ENCODE measurements at places on chromosomes 12 and 14.

DNA sequence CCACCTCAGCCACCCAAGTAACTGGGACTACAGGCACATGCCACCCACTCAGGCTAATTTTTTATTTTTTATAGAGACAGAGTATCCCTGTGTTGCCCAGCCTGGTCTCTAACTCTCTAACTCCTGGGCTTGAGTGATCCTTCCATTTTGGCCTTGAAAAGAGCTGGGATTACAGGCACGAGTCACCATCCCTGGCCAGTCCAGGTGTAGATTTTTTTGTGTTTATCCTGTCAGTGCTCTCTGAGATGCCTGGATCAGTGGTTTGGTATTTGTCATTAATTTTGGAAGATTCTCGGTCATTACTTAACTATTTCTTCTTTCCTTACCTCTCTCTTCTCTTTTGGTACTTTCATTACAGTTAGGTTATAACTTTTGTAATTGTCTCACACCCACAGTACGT, 5.3 kb upstream of the HIF1A start:
- DNase-seq: no peak

DNA sequence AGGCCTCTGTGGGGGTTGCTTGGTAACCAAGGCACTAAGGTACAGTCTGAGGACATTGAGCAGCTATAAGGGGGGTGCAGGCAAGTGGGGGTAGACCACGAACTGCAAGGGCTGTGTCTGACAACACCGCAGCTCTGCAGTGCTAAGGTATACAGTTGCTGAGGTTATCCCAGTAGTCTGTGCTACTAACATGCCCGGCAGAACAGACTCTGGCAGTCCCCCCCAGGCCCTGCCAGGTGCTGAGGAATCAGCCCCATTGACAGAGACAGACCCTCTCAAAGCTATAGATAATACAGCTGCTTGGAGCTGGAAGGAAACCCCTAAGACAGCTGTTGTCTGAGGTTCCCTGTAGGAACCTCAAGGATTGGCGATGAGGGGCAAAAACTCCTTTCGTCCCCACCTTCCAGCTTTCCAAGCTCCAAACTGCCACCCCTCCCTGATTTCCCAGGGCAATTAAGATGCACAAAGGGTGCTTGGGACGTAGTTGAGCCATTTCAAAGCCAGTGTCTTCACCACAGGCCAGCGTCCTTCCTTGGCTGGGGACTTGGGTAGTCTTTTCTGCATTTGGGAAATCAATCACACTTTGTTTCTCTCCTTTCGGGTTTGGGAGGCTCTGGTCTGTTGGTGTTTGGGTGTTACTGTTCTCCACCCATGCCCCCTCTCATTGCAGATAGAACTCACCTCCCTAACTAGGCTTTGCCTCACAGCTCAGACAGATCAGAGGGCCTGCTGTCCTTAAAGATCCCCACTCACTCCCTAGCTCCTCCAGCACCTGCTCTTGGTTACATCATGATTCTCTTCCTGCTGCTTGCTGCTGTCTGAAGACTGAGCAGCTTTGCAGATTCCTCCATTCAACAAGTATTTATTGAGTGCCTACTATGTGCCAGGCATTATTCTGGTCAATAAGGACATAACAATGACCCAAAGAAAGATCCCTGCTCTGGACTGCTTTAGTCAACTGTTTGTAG, 2.0 kb upstream of the MYH7 start:
- DNase-seq: no peak

DNA sequence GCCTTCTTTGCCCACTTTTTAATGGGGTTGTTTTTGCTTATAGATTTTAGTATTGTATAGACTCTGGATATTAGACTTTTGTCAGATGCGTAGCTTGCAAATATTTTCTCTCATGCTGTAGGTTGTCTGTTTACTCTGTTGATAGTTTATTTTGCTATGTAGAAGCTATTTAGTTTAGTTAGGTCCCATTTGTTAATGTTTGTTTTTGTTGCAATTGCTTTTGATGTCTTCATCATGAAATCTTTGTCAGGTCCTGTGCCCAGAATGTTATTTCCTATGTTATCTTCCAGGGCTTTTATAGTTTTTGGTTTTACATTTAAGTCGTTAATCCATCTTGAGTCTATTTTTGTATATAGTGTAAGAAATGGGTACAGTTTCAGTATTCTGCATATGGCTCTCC, 30.0 kb upstream of the LYZ start:
- no peak for DNase-seq

GRCh38 chr12:106170285-106170684, 31.5 kb upstream of the NUAK1 start:
- DNase-seq: no peak

GRCh38 chr12:128266086-128266485, 884 bp upstream of the TMEM132C start:
- DNase-seq: no peak

DNA sequence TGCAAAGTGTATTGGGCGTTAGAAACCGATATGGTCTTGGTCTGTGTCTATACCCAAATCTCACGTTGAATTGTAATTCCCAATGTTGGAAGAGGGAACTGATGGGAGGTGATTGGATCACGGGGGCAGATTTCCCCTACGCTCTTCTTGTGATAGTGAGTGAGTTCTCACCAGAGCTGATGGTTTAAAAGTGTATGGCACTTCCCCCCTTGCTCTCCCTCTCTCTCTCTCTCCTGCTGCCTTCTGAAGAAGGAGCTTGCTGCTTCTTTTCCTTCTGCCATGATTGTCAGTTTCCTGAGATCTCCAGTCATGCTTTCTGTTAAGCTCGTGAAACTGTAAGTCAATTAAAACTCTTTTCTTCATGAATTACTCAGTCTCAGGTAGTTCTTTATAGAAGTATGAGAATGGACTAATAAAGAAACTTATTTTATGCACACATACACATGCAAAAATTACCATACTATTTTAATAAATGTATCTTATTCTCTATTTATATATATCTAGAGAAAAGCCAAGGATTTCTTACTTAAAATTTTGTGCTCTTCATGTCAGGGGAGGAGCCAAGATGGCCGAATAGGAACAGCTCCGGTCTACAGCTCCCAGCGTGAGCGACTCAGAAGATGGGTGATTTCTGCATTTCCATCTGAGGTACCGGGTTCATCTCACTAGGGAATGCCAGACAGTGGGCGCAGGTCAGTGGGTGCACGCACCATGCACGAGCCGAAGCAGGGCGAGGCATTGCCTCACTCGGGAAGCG, 1891.0 kb upstream of the FLRT2 start:
- no peak for DNase-seq

GRCh38 chr14:75059642-75060041, 4.2 kb downstream of the ACYP1 start:
- no peak for DNase-seq

GRCh38 chr14:68670359-68670715, 122.5 kb downstream of the ZFP36L1 start:
- DNase-seq: no peak

GRCh38 chr12:76020731-76021672, 10.6 kb downstream of the PHLDA1 start:
- DNase-seq: peak; percentile 76

DNA sequence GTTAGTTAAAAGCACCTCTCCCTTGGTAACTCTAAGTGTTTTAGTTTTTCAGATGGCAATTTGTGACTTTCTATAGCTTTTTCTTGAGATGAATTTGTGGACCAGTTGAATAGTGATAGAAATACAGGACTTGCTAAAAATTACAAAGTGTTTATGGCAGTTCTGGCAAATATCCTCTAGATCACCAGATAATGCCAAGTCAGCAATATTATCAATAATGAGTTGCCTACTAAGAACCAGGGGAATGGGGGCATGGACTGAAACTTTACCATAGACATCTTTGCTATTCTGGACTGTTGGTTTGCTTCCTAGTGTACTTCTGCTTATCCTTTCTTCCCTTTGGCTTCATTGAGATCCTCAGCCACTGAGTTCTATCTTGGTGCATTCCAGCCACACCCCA, 584.2 kb downstream of the DIO2 start:
- no peak for DNase-seq

DNA sequence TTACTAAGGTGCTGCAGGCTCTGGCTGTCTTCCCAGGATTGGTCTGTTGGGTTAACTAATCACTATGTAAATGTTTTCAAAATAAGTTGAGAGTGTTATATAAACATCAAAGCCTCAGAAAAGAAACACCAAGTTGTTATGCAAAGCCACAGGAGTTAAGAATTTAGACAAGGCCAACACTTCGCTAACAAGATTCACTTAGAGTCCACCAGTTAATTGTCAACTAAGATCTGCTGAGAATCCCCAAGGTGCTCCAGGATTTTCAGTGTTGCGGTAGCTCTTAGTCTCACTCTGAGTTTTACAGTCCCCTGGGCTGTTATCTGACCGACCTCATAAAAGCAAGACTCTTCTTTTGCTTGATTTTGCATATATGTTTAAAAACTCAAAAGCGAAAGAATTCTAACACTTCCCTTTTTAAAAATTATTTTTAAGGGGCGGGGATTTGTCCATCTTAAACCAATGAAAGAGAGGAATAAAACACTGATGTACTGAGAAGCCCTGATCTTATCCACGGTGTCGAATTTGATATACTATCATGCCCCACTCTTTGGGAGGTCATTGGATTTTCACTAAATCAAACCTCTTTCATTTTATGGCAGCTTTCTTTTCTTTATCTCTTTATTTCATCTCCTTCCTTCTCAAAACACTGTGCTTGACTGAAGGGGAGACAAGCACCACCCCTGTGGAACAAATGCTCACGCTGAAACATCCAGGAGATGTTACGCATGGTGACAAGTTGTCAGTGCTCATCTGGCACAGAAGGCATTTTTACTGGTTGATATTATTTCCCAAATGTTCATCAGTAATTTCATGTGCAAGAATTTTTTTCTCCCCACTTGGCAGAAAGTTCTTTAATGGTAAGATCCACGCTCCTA, 7.0 kb downstream of the NIN start:
- no peak for DNase-seq

DNA sequence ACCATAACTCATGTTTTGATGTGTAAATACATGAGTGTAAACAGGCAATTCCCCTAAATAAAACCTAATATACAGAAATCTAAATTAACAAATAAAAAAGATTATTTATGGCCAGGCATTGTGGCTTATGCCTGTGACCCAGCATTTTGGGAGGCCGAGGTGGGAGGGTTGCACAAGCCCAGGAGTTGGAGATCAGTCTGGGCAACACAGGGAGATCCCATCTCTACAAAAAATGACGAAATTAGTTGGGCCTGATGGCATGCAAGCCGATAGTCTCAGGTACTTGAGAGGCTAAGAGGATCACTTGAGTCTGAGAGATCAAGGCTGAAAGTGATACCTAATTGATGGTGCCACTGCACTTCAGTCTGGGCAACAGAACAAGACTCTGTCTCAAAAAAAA, 48.7 kb downstream of the BCAT1 start:
- no peak for DNase-seq

DNA sequence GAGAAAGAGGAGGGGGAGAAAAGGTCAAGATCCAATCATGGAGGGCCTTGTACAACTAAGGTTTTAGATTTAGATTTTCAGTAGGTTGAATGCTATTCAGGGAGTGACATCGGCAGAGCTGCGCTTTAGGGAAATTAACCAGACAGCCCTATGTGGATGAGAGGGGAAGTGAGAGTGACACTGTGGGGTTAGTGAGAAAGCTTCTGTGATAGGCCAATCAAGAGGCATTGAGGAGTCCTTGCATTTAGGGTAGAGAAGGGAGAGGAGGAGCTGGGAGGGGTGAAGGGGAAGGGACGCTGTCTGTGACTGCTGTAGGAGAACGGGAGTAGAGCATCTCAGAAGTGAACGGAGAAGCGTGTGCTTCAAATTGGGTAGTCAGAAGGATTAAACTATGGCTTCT, 3.4 kb downstream of the HSD17B6 start:
- peak; percentile 50 for DNase-seq

Measured in CD4-positive, alpha-beta T cell treated with Interferon alpha-2 for 1 hour (primary cell).